ENCODE measurements at places on chromosomes 16 and 17. TPM values are rescaled to one million over a fixed set of nuclear protein-coding genes. Genes with fewer than 3 reads are reported as not detected.

CLEC18B gene
- 0.26 TPM for total RNA-seq

SMTNL2 gene
- 0.33 TPM for total RNA-seq

TPSAB1 gene
- 23.6 TPM for total RNA-seq

GRCh38 chr17:79792984-79793923 lies 3.6 kb downstream of the CBX8 start:
- no peak for DNase-seq

HAP1 gene
- total RNA-seq, result 0.52 TPM

DNA sequence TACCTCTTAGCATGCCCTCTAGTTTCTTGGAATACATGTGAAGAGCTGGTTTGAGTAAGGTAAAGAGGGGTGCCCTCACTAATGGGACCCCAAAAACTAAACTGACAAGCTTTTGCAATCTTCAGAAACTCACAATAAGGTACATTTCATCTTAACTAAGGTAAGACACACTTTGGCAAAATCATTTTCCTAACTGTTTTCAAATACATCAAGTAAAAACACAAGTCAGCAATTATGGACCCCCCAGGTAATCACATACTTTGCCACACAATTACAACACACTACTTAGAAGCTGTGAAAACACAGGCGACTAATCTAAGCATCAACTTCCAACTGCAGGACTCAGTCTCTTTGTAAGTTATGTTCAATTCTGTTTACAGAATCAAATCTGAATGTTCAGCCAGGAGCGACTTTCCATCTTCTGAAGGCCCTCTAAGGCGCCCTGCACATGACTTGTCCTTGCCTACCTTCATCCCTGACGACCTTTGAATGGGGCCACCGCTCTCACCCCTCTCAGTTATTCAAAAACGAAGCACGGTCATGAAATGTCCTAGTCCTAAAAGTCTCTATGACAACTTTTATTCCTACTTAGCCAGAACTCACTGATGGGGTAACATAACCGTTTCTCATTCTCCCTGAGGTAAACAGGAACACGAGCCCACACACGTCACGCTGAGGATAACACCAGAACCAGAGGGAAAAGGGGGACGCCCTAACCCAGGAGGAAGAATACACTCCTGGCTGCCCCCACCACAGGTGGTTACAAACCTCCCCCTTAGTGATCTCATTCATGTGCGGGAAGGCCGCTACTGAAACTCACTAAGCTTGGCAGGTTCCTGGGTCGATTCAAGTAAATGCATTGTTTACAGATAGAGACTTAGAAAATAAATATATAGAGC lies 5.5 kb downstream of the CREBBP start:
- no peak for DNase-seq

DNA sequence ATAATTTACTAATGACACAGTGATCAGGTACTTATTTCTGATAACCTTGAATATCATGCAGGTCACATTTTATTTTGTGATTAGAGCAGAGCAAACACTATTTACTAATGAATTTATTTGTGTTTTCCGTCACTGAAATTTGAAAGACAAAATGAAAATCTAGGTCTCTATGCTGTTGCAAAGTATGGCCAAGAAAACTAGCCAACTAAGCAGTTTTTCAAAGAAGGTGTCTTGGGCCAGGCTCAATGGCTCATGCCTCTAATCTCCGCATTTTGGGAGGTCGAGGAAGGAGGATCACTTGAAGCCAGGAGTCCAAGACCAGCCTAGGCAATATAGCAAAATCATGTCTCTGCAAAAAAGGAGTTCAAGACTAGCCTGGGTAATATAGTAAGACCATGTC lies 3.0 kb upstream of the NFAT5 start:
- DNase-seq, result no peak

DNA sequence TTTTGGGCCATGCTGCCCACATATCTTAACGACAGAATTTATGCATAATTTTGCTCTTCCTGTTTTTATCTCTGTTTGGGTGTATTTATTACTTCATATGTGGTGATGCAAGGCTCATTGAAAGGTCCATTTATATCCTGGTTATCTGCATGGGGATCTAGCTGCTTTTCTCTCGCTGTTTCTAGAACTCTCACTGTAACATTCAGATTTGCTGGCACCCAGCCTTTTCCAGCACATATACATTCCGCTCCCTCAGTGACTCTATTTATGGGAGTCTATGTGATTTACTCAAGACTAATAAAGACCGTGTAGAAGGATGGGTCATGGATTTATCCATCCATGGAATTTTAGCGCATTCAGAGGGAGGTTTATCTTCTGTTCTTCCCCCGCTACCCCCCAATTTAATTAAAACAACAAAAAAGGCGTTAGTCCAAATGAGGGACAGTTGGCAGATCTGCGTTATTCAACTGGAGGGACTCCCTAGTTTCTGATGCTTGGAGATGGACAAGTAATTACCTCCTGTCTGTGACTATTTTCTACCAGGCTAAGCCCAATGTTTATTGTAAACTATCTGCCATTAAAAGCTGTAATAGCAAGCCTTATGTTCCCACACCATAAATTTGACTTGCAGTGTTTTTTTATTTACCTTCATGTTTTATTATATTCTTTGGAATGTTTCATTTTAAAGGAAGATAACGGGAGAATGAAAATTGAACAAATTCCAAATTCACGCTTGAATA lies 19.8 kb upstream of the MARCHF10 start:
- no peak for DNase-seq

MPP2 gene
- total RNA-seq, result 1.6 TPM

GRCh38 chr16:62177351-62178203 lies 141.3 kb upstream of the CDH8 start:
- DNase-seq, result no peak

- DNase-seq, result no peak
Observed at GRCh38 chr17:54013072-54013471, 190.3 kb downstream of the KIF2B start.

DNA sequence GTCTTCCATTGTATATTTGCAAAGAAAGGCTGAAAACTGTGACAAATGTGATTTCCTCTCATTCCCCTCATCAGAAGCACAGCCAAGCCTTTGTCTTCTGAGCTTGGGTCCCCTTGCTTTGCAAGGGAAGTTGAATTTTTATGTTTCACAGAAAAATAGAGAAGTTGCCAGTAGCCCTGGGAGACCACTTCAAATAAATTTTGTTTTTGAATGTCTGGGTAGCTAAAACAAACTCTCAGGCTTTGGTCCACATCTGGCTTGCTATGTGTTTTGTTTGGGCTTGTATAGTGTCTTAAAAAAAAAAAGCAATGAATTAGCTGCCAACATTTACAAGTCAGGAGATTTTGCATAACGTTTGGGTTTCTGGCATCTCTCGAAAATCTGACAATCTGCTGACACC lies 24.1 kb downstream of the PIK3R6 start:
- DNase-seq, result no peak

GRCh38 chr16:12637002-12637401 lies 166.7 kb downstream of the CPPED1 start:
- DNase-seq, result no peak

- DNase-seq, result peak; percentile 65
Observed at GRCh38 chr17:33234930-33235685, 58.0 kb downstream of the ASIC2 start.

KRTAP4-1 gene
- not detected for total RNA-seq

DNA sequence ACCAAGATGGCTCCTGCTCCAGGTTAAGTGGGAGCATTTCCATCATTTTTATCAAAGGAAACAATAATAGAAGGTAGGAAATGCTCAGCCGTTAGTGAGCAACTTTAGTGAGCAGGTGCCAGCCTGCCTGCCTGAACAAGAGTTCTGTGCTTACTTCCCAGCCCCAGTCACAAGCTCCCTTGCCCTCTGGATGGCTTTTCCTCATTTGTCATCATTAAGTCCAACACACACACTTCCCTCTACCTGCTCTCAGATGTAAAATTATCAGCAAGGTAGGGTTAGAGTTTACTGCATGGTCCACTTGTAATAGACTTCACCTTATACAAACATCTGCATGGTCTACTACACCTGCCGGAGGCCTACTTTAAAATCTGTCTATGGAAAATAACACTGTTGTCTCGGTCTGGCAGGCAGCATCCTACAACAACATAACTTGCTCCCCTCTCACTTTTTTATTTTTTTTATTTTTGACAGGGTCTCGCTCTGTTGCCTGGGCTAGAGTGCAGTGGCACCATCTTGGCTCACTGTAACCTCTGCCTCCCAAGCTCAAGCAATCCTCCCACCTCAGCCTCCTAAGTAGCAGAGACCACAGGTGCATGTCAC lies 12.7 kb downstream of the TEX2 start:
- DNase-seq, result no peak

GRCh38 chr17:29256735-29257466 lies 10.2 kb downstream of the CRYBA1 start:
- DNase-seq, result no peak

GRCh38 chr16:65333283-65333682 lies 211.4 kb upstream of the CDH11 start:
- no peak for DNase-seq

DNA sequence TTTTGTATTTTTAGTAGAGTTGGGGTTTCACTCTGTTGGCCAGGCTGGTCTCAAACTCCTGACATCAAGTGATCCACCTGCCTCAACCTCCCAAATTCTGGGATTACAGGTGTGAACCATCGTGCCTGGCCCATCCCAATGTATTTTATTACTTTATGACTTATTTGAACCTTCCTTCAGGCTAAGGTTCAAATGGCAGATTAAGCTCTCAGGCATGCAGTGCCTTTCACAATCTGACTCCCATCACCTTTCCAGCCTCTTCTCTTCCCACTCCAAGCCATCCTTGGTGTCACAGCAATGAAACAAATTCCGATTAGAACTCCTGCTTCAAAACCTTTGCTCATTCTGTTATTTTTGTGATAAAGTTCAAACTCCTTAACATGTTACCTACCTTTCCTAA lies 26.6 kb upstream of the YPEL2 start:
- no peak for DNase-seq

DNA sequence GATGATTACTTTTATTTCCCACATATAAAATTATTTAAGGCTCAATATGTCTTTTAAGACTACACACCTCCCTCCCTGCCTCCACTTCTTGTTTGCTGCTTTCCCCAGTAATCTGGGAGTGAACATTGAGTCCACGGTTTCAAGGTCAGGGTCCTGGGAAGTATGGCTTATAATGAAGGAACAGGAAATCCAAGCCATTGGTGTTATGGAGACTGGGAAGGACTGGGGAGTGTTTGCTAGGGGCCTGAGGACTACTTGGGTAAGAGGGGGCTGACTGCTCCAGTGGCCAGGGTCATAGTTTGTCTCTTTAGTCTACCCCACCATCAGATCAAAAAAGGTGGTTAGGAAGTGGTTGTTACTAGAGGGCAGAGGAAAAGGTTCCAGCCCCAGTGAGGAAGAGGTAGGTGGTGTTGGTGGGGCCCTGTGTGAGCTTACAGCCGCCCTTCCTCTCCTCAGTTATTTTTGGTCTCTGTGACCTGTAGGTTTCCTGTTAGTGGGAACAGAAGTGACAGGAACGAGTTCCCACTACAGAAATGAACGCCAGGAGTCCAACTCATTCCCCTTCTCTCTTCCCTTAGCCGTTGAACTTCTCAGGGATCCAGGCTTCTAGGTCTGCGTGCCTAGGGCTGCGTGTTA lies 742 bp upstream of the SLC16A13 start:
- no peak for DNase-seq
